ENCODE measurements at places on chromosomes 13 and 19.

GRCh38 chr13:23754506-23754905 is 134.7 kb downstream of the MIPEP start:
- DNase-seq, result no peak

GRCh38 chr13:98505217-98505616 is 71.7 kb downstream of the STK24 start:
- DNase-seq, result no peak

DNA sequence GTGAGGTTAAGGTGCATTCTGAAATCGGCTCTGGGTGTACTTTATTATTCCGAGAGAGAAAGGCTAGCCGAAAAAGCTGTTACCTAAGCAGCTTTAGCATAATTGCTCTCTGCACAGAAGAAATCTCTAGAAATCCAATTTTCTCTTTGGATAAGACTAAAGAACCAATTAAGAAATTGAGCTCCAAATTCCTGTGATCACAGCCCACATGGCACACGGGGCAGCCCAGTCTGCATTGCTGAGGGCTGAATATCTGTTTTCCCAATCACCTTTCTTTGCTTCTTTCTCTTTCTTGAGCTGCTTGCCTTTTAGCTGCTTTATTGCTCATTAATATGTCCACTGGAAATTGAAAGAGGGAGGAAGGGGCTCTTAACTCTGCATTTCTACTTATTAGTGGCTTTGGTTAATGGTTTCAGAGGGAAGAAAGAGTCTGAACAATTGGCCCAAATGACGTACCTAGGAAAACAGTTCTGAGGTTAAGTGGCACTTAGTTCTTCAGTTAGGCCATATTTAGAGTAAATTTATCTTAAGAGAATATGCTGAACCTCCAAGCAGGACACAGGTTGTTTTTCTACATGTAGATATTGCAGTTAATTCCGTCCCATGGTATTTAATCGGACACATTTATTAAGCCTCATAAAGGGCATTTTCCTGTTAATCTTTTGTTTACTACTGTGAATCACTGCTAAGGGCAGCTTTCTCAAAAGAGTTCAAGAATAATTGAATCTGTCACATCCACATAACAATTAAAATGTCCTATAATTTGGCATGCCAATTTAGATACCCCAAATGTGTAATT is 265.7 kb downstream of the ABCC4 start:
- no peak for DNase-seq

DNA sequence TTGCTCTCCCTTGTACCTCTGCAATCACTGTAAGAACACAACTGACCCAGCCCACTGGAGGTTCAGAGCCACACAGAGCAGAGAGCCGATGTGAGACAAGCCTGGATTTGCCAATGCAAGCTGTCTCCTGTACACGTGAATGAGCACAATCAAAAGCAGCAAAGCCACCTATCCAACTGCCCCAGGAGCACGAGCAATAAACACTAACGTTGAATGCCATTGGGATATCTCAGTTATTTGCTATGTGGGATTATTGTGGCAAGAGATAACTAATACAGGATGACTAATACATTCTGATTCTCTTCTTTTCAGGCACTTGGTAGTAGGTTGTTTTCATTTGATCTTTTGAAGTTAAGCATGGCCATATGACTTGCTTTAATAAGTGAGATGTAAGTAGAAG is 85.2 kb upstream of the FAM216B start:
- DNase-seq, result no peak

DNA sequence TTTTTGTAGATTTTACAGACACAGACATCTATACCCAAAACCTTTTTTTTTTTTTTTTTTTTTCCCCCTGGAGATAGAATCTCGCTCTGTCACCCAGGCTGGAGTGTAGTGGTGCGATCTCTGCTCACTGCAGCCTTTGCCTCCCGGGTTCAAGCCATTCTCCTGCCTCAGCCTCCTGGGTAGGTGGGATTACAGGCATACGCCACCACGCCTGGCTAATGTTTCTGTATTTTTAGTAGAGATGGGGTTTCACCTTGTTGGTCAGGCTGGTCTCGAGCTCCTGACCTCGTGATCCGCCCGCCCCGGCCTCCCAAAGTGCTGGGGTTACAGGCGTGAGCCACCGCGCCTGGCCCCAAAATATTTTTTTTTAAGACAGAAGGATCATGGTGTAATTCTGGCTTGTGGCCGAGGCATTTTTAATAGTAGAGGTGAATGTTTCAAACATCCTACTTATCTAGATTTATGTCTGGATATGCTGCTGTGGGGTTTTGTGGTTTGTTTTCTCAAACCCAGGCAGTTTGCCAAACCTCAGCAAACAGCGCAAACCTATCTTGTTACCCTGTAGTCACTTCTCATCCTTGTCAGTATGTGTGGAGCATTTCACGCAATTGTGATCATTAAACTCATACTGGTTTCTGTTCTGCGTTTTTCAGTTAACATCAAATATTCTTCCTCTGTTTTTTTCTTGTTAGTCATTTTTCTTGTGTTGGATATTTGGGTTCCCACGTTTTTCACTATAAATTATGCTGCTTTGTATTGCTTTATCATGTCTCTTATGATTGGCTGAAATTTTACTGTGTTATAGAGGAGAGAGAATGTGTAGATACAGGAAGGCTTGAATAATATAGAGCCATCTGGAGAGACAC is 36.2 kb upstream of the GARRE1 start:
- no peak for DNase-seq

GRCh38 chr13:30052120-30052519 is 201.7 kb upstream of the UBL3 start:
- peak; percentile 59 for DNase-seq

DNA sequence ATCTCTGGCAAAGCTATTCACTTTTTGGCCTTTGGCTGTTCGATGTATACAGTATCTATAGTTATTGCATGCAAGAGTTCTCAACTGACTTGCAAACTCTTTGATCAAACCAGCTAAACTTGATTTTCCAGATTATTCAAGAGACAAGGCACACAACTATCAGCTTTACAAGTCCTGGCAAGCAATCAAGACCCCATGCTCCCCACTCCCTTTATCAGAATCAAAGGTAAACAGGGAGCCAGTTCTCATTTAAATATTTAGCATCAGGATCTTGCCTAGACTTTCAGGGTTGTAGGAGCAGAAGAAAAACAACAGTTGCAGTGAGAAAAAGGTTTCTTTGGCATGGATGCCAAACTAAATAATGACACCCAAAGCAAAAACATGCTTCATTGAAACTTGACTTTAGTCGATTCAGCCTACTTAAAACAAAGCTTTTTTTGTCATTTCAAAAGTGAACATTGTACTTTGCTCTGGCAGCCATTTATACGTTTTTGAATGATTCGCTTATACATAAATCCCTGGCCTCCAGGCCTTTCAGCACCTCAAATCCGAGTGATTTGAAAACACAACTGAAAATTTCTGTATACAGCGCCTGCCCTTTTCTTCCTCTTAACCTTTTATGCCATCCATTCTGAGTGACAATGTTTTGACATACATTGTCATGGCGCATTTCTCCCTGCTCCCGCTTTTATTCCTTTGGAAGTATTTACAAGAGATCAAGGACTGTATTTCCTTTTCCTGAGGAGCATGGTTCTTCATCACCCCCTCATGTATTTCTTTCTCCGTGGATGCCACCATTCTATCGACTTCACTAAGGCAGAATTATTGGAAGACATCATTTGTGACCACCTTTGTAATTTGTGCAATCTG is 340.8 kb downstream of the KLF5 start:
- no peak for DNase-seq

DNA sequence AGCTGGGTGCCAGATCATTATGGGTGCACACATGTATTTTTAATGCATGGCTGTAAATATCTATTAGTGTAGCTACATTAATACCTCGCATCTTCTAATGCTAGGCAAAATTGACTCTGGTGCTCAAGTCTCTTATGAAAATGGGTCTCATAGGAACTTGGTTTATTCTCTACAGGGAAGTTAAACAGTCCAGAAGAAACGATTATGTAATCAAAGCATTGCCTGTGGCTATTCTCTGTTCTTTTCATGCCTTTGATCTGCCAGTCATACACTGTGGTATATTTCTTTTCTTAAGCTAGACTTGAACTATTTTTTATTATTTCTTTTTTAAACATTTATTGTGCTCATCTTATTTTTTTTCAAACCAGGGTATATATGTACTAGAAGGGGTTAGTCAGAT is 1015.0 kb downstream of the SLITRK1 start:
- no peak for DNase-seq

- DNase-seq, result peak; percentile 86
These were observed 30.5 kb downstream of the PPP1R37 start for GRCh38 chr19:45123440-45123850.

DNA sequence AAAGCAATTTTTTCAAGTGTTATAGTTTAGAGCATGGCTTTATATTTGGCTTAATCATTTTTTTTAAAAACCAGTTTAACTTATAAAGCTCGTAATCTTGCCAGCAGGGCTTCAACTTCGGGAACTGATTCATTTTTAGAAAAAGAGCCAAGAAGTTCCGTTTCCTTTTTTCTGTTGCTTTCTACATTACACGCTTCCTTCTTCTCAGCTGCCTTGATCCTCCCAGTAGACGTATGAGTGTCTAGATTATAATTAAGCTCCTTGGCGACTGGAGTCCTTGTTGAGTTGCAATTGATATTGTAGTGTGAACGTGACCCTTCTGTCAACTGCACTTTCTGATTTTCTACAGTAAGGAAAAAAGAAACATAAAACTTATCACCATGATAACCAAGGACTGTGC is 497.2 kb downstream of the DIAPH3 start:
- peak; percentile 14 for DNase-seq
